ENCODE measurements at places on chromosomes 4 and X. TPM values are rescaled to one million over a fixed set of nuclear protein-coding genes. Genes with fewer than 3 reads are reported as not detected.
A peak's percentile ranks its signal among the peaks of the same experiment; 100 is the strongest.

CYBB gene
- total RNA-seq, result 35.5 TPM

GRCh38 chr4:123127218-123127617 lies 204.8 kb upstream of the NUDT6 start:
- H3K36me3 ChIP-seq, result no peaks in the 10 kb centered on the region
- H3K27ac ChIP-seq, result no peak overlapping the region
- H3K4me1 ChIP-seq, result no peaks in the 10 kb centered on the region
- H3K27me3 ChIP-seq, result no peaks in the 10 kb centered on the region
- H3K4me3 ChIP-seq, result no peak overlapping the region

DNA sequence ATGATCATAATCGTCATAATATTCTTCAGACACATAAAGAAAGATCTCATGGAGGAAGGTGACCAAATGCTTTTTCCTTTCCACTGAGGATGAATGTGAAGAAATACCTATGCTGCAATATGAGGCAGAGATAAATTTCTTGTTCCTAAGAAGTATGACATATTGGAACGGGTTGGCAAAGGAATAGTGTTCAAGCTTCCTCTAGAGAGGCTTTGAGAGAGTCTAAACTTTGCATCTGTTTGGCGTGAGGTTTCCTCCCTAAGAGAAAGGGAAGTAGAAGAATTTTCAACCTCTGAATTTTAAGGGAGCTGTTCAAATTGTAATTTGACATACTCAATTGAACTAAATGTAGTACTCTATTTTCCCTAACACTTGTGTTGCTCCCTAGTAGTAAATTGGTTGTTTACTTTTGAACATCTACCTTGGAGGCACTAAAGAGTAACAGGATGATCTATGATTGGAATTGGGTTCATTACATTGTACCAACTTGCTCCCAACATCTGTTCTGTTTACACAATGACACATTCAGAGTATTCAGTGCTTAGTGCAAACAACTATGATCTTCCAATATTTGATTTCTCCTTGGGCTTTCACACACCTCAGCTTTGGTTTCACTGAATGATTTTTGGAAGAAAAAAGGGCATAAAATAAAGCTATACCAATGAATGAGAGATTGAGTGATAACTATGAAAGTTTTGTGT lies 122.0 kb downstream of the CORIN start:
- no peak overlapping the region for H3K4me3 ChIP-seq
- no peak for DNase-seq
- H3K27ac ChIP-seq, result no peak overlapping the region
- no peaks in the 10 kb centered on the region for H3K4me1 ChIP-seq
- H3K27me3 ChIP-seq, result no peaks in the 10 kb centered on the region

TSPYL2 gene
- 14.4 TPM for total RNA-seq

DNA sequence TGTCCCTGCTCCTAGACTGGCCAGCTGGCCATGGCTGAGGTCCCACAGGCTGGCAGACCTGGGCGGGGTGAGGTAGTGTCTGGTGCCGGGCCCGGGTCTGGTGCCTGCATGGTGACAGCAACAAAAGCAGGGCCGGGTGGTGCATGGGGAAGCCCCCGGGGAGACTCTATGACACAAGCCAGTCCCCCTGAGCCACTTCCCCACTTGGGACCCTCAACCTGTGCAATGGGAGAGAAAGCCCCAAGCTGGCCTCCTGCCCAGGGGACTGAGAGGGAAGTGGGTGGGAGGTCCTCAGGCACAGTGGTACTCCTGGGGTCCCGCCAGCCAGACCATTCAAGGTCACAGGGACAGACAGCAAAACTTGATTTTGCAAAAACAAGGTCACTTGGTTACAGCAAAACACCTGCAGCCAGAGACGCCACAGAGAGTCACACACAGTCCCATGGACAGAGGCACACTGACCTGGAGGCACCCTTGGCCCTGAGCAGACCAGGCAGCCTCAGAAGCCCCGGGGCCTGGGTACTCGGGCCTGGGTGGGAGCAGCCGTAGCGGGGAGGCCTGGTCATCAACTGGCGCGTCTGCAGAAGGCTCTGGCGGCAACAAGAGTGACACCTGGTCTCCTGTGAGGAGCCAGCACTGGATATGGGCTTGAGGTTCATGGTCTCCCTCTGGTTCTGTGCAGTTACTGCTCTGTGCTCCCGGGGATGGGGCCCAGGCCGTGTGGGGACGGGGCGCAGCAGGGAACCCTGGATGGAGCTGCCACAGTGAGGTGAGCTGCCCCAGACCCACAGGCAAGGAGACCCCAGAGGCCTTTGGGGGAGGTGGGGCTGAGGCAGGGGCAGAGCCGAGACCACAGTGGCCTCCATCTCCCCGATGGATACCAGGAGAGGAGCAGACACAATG lies 60.6 kb downstream of the HTRA3 start:
- DNase-seq, result no peak
- H3K27me3 ChIP-seq, result no peaks in the 10 kb centered on the region
- no peaks in the 10 kb centered on the region for H3K36me3 ChIP-seq

DNA sequence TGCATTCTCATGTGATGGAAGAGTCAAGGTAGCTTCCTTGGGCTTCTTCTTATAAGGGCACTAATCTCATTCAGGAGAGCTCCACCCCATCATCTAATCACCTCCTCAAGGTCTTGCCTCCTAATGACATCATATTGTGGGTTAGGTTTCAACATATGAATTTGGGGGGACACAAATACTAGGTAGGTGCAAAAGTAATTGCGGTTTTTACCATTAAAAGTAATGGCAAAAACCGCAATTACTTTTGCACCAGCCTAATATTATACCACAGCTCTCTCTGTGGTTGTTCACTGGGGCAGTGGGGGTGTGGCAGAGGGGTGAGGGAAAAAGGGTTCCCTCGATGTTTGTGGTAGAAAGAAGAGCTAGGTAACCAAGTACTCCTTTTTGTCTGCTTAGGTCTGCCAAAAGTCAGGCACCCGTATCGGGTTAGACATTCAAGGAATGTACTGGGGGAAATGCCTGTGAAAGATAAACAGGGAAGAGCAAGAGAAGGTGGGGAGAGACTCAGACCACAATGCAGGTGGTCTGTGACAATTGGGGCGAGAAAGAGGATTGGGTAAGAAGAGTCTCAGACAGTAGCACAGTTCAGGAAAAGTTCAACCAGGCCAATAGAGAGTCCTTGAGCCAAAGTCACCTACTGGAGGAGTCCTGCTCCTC lies 78.9 kb upstream of the MTM1 start:
- no peak overlapping the region for H3K4me3 ChIP-seq
- no peaks in the 10 kb centered on the region for H3K4me1 ChIP-seq
- H3K36me3 ChIP-seq, result no peaks in the 10 kb centered on the region
- no peak for DNase-seq
- no peaks in the 10 kb centered on the region for H3K27me3 ChIP-seq

DNA sequence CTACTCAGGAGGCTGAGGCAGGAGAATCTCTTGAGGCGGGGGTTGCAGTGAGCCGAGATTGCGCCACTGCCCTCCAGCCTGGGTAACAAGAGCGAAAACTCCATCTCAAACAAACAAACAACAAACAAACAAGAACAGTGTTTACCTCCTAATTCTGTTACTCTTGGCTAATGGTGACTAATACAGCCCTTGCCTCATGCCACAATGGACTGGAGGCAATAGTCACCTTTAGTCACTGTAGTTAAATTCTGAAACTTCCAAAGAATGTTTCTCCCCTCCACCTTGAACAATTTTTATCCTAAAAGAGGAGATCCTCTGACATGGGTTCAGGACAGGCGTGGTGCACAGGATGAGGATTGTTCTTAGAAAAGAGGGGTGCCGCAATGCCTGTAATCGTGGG lies 241.2 kb upstream of the CTSO start:
- H3K27ac ChIP-seq, result no peak overlapping the region
- H3K4me3 ChIP-seq, result no peak overlapping the region
- no peaks in the 10 kb centered on the region for H3K36me3 ChIP-seq
- no peaks in the 10 kb centered on the region for H3K4me1 ChIP-seq
- H3K27me3 ChIP-seq, result no peaks in the 10 kb centered on the region
- DNase-seq, result no peak

TECRL gene
- total RNA-seq, result not detected

DNA sequence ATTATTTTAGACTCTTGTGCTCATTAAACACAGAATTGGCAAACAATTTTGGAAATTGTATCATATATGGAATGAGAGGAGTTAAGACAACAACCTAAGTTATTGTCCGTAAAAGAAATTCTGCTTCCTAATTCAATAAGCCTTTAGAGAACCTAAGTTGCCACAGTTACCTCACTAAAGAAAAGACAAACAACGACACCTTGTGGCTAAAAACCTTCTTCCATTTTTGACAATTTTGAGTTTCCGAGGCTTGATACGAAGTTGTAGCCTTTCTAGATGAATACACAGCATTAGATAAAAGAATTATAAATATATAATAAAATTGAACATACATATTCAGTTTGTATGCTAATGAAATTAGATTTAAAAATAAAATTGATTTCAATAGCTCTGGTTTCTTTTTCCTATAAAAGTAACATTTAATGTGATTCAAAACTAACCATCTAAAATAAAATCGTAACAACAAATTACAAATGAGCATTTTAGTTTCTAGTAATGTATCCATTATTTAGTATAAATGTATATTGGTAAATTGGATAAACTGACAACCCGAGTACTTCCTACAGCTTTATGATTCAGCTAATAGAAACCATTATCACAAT lies 275.1 kb downstream of the GPM6A start:
- H3K36me3 ChIP-seq, result no peaks in the 10 kb centered on the region
- H3K27me3 ChIP-seq, result no peaks in the 10 kb centered on the region
- H3K4me3 ChIP-seq, result no peak overlapping the region
- no peak overlapping the region for H3K27ac ChIP-seq

- no peaks in the 10 kb centered on the region for H3K36me3 ChIP-seq
- H3K27ac ChIP-seq, result no peak overlapping the region
- no peak for DNase-seq
- no peaks in the 10 kb centered on the region for H3K27me3 ChIP-seq
- H3K4me1 ChIP-seq, result no peaks in the 10 kb centered on the region
- no peak overlapping the region for H3K4me3 ChIP-seq
These were observed 75.4 kb downstream of the AR start for GRCh38 chrX:67619253-67619652.

DNA sequence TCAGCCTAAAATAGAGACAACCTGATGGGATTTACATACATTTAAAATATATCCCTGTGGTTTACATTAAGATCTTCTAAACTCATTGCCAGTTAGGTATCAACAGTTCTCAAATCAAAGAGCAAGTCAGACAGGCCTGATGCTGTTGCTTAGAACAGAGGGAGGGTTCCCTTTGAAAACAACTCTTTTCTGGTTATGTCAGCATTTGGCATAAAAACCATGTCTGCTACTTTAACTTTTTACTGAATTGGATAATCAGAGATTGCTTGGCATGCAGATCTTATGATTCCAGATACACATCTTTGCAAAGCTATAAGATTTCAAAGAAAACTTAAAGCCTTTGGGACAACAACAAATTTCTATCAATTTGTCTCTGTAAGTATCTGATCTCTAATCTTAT lies 140.8 kb downstream of the CPE start:
- no peak for DNase-seq
- no peak overlapping the region for H3K27ac ChIP-seq
- no peaks in the 10 kb centered on the region for H3K27me3 ChIP-seq
- no peaks in the 10 kb centered on the region for H3K4me1 ChIP-seq
- no peak overlapping the region for H3K4me3 ChIP-seq

TGIF2LX gene
- not detected for total RNA-seq

NSG1 gene
- 2.8 TPM for total RNA-seq

GRCh38 chrX:130165181-130165702 lies 399 bp downstream of the AIFM1 start:
- no peaks in the 10 kb centered on the region for H3K27me3 ChIP-seq
- H3K4me1 ChIP-seq, result no peaks in the 10 kb centered on the region
- peak overlapping the region; percentile 68 for H3K4me3 ChIP-seq
- peak overlapping the region; percentile 76 for H3K27ac ChIP-seq

GRCh38 chr4:118911238-118911703 lies 22.6 kb downstream of the SYNPO2 start:
- H3K27me3 ChIP-seq, result no peaks in the 10 kb centered on the region
- H3K27ac ChIP-seq, result no peak overlapping the region
- DNase-seq, result no peak
- no peaks in the 10 kb centered on the region for H3K36me3 ChIP-seq
- H3K4me1 ChIP-seq, result no peaks in the 10 kb centered on the region
- no peak overlapping the region for H3K4me3 ChIP-seq

DNA sequence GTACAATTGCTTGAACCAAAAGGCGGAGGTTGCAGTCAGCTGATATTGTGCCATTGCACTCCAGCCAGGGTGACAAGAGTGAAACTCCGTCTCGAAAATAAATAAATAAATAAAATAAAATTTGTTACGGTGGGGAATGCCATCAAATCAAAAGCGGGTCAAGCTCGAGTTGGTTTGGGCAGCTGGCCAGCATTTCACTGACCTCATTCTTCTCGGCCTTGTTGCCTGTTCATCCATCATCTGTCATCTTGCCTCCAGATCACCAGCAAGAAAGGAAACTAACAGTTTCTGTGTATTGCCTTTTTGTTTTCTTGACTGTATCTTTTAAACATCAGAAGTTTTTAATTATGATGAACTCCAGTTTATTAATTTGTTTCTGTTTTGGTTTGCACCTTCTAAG lies 31.5 kb upstream of the KLHL2 start:
- H3K4me3 ChIP-seq, result no peak overlapping the region
- H3K4me1 ChIP-seq, result no peaks in the 10 kb centered on the region
- H3K27ac ChIP-seq, result no peak overlapping the region
- no peaks in the 10 kb centered on the region for H3K27me3 ChIP-seq
- no peak for DNase-seq
- no peaks in the 10 kb centered on the region for H3K36me3 ChIP-seq

SUPT20HL2 gene
- not detected for total RNA-seq

- H3K27me3 ChIP-seq, result no peaks in the 10 kb centered on the region
- H3K36me3 ChIP-seq, result no peaks in the 10 kb centered on the region
- no peaks in the 10 kb centered on the region for H3K4me1 ChIP-seq
- no peak overlapping the region for H3K27ac ChIP-seq
- no peak for DNase-seq
These were observed 119.0 kb downstream of the TET2 start for GRCh38 chr4:105265689-105266088.

GRCh38 chr4:10781805-10782204 lies 97.2 kb upstream of the CLNK start:
- H3K4me3 ChIP-seq, result no peak overlapping the region
- DNase-seq, result no peak
- H3K27ac ChIP-seq, result no peak overlapping the region
- H3K27me3 ChIP-seq, result no peaks in the 10 kb centered on the region

ADH1B gene
- 308 TPM for total RNA-seq

DNA sequence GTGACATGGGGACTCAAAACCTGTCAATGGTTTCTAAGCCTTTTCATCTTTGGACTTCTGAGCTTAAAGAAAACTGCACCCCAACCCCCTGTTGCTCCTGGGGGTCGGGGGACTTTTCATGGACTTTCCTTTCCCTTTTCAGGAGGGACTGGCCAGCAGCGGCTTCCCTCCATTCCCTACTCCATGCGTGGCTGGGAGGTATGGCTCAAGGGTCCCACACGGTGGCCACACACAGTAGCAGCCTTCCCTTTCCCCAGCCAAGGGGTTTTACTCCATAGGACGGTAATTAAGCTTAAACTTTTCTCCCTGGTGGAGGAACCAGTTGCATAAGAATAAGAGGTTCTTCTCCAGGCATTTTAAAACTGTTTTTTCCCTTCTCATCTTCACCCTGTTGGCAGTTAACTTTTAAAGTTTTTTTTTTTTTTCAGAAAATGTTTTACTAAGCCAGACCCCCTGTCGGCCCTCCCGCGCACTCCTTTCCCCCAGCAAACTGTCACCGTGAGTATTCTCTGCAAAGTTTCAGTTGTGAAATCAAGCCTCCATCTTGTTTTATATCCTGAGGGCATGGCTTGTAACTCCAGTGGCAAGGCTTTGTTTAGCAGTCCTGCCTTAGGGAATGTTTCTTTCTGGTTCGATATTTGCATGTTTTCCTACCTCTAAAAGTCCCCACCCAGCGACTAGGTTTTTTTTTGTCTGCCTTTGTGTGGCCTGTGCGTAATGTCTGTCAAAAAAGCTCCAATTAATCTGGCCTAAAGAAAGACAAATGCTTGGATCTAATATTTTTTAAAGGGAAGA lies 325.7 kb downstream of the TLL1 start:
- H3K4me1 ChIP-seq, result no peaks in the 10 kb centered on the region
- no peak for DNase-seq
- no peaks in the 10 kb centered on the region for H3K27me3 ChIP-seq
- H3K27ac ChIP-seq, result no peak overlapping the region
- no peak overlapping the region for H3K4me3 ChIP-seq

Measured in Peyer's patch (tissue), 4 donors.